Bronchial epithelial cell (primary cell): ENCODE measurements at places on chromosomes 2 and 18. TPM values are rescaled to one million over a fixed set of nuclear protein-coding genes. Genes with fewer than 3 reads are reported as not detected.

CCDC102B gene
- 1.6 and 2.2 TPM in 2 replicates for total RNA-seq

RIT2 gene
- not detected in 2 replicates for total RNA-seq

DNA sequence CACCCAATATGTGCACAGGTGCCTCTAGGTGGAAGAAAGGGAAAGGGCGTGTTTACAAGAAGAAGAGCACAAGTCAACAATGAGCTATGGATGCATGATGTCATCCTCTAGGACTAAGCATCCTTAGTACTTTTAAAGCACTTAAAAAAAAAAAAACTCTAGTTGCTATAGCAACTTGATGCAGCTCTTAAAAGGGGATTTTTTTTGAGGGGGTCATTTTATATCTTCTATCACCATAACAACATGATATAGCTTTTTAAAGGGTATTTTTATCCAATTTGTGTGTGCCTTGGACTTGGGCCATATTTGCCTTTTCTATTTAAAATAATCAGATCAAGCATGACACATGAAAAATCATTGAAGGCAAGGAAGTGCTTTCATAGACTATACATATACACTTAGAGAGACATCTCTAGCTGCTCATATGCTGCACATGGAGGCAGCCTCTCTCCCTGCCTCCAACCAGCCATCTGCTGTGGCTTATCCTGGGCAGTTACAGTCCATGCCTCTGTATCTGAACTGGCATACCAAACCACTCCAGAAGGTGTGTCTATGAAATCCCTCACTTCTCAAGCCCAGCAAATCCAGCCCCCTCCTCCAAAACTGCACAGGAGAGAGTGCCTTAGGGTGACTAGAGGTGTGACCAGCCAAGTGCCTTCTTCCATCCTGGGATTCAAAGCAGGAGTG, 165.4 kb downstream of the MSH2 start:
- no peak for DNase-seq

DNA sequence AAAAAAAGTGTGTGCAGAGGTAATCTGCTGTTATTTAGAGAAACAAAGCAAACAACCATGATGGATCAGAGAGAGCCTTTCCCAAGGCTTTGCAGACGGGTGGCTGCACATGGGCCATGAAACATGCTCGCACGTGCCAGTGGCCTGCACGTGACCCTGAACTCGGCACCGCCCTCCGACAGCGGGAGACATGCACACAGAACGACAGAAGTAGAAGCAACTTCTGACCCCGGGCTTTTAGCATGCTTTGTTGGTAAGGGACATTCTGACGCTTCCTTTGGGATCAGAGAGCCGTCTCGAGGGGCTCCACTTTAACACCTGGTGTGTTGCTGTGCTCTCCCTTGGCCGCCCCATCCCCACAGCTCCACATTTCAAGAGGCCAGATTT, 112.5 kb downstream of the KCNF1 start:
- DNase-seq, result no peak

DNA sequence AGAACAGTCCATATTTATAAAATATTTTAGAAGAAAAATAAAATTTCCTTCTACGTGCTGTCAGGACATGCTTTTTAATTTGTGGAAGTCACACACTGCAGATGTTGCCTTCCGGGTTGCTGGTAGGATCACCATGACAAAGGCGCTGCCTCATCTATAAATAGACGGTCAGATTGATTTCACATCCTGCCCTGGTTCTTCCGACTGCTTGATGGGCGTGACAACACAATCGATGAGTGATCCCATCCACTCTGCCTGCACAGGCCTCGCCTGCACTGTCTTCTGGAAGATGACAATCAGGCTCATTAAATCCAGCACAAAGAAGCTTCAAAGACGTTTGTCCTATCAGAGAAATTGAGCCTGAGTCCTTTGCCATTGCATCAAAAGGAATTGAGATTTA, 318.9 kb upstream of the TRIB2 start:
- DNase-seq, result peak; percentile 36

GRCh38 chr18:63199743-63200241, 119.8 kb downstream of the BCL2 start:
- no peak for DNase-seq

GRCh38 chr2:45237128-45237527, 227.9 kb upstream of the SIX2 start:
- DNase-seq, result no peak

DNA sequence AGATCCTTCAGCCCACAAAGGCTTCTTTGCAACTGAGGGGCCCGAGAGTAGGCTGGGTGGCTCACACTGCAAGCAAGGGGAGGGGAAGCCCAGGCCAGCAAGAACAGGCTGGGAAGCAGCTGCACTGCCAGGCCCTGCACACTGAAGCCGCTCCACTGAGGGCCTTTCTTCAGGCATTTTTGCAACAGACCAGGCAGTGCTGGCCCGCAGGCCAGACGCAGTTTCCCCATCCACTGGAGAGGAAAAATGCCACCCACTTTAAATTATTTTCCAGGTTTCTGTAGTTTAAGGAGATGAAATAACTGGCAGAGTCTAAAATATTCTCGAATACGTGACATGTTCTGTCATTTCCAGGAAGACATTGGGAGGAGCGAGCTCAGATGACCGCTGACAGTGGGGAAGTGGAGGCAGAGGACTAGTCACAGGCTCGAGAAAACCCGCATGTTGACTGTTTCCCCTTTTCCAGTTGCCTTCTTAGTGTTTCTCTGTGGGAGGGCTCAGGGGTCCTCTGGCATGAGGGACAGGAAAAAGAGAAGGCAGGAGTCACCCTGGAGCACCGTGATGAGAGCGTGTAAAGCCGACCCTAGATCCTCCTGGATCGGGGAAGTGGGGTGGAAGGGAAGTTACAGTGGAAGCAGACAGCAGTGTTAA, 53.3 kb upstream of the B3GNT7 start:
- no peak for DNase-seq

- peak; percentile 35 for DNase-seq
Observed at GRCh38 chr2:193584522-193584938, 1389.8 kb upstream of the TMEFF2 start.
